AML-193 (cell line): ENCODE measurements at places on chromosomes 16 and 17.

GRCh38 chr17:17732444-17732843 is 51.2 kb downstream of the RAI1 start:
- no peak for DNase-seq

DNA sequence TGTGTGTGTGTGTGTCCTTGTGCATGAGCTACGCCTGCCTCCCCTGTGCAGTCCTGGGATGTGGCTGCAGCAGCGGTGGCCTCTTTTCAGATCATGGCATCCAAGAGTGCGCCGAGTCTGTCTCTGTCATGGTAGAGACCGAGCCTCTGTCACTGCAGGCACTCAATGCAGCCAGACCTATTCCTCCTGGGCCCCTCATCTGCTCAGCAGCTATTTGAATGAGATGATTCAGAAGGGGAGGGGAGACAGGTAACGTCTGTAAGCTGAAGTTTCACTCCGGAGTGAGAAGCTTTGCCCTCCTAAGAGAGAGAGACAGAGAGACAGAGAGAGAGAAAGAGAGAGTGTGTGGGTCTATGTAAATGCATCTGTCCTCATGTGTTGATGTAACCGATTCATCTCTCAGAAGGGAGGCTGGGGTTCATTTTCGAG is 22.5 kb downstream of the STAT5A start:
- no peak for DNase-seq

GRCh38 chr17:39809221-39809620 is 54.9 kb downstream of the IKZF3 start:
- no peak for DNase-seq

- no peak for DNase-seq
Measured at GRCh38 chr17:49498029-49498615, 3.0 kb downstream of the NGFR start.

DNA sequence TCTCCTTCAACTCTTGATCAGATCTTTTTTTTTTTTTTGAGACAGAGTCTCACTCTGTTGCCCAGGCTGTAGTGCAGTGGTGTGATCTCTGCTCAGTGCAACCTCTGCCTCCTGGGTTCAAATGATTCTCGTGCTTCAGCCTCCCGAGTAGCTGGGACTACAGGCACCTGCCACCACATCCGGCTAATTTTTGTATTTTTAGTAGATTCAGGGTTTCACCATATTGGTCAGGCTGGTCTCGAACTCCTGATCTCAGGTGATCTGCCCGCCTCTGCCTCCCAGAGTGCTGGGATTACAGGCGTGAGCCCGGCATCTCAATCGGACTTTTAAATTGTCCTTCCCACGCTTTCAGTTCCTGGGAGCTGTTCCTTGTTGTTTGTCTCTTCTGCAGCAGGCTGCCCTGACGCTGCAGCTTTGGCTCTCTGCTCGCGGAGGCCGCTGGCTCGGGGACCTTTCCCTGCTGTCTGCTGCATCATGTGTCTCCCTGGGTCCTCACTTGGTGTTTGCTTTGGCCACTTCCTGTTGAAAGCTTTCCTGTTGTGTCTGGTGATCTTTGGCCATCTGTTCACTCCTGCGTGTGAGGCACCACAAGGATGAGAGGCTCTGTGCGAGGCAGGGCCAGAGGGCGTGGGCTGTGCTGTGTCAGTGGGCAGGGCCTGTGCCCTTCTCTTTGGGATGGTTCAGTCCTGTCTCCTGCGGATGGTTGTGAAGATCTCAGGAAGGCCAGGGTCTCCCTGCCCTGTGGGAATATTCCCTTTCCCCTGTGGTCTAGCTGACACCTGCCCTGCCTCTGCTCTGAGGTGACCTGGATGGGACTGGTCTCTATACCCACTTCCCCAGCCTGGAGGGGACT is 18.4 kb upstream of the CAPN15 start:
- no peak for DNase-seq

GRCh38 chr17:79954281-79955166 is 81.1 kb downstream of the TBC1D16 start:
- no peak for DNase-seq

- no peak for DNase-seq
Measured at GRCh38 chr17:78355045-78355641, 4.7 kb downstream of the SOCS3 start.

- no peak for DNase-seq
Measured at GRCh38 chr17:71398800-71399219, 722.0 kb upstream of the SOX9 start.

DNA sequence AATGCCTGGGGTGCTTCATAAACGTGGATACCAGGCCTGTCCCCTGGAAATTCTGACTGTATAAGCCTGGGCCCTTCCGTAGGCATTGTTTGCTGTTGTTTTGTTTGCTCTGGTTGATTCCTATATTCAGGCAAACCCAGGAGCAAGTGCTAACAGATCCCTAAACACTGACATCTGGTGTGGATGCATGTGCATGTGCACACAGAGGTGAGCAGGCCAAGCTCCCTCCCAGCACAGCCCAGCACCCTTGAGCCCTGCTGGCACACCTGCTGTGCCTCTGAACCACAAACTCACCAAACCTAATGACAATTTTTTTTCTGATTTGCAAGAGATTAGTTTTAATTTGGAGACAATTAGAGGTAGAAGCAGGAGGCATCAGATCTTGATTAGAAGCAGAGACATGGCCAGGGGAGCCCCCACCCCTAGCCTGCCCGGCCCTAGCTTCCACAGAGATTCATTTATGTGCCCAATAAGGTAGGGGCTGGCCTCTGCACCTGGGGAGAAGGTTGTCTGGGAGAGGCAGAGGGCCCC is 40.4 kb downstream of the TMEM132E start:
- no peak for DNase-seq

DNA sequence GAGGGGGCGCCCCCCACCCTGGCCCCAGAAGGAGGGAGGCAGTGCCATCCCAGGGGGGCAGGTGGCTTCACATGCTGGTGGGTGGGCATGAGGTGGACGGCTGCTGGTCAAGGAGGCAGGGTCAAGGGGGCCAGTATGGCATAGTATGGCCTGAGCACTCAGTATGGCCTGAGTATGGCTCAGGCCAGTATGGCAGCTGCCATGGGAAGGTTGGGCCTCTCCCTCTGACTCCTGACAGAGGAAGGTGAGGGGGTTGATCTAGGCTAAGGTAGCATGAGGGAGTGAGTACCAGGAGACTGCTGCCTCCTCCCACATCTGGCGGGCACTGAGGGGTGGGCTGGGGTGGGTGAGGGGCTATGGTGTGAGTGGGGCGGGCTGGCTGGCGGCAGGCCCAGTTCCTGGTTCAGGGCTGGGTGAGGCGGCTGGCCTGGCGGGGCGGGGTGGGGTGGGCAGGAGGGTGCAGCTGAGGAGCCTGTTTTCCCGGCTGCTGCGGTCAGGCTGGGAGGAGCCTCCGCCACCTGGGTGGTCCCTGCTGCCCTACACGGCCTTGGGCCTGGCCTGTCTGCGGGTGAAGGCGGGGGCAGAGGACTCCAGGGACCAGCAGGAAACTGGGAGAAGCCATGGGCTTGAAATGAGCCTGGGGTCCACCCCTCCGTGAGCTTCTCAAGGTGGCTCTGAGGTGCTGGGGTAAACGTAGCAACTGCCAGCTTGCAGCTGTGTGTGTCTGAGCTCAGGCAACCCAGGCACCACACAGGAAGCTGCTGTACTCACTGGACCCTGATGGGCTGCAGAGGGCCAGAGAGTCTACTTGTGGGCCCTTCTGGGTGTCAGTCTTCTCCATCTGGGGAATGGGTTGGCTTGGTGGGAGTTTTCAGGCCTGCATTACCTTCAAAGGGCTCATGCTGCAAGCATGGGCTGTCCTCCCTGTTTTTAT is 57.0 kb downstream of the RAI1 start:
- no peak for DNase-seq

GRCh38 chr17:81046132-81046769 is 11.3 kb downstream of the BAIAP2 start:
- DNase-seq: no peak

DNA sequence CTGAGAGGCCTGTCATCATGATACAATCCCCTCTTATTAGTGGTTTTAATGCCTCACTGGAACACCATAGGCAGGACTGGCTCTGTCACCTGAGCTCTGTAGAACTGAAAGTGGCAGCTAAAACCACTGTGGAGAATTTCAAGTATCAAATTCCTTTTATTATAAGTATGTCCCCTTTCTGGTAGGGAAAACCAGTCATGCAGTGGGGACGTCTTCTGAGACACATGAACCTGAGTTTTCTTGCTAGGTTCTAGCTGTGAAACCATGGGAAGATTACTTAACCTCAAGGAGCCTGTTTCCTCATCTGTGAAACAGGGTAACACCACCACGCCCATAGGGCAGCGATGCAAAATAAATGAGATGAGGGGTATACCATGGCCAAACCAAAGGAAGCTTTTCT is 4.7 kb downstream of the VAC14 start:
- DNase-seq: no peak

DNA sequence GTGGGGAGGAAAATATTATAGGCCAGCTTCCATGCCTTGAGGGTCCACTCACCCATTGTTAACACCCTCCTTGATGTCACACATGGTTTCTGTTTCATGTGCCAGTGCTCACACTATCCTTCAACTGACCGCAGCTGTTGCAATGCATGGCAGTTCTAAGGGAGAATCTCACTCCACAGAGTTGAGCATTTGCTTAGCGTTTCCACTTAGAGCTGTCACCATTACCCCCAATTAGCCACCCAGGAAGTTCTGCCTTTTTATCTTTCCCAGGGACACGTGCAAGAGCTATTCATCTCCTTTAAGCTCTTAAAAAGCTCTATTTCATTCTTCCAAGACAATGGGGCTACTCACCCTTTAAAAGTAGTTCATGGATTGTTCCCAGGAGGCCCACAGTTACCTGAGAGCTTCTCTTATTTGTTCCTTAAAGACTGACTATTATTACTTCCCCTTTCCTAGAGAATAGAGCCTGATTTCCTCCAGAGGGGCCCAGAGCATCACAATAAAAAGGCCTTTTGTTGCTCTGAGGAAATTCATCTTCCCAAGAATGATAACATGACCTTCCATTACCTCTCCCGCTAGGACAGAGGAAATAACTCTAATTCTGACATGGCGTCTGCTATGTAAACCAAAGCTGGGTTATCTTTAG is 126.8 kb downstream of the CACNG3 start:
- DNase-seq: no peak

DNA sequence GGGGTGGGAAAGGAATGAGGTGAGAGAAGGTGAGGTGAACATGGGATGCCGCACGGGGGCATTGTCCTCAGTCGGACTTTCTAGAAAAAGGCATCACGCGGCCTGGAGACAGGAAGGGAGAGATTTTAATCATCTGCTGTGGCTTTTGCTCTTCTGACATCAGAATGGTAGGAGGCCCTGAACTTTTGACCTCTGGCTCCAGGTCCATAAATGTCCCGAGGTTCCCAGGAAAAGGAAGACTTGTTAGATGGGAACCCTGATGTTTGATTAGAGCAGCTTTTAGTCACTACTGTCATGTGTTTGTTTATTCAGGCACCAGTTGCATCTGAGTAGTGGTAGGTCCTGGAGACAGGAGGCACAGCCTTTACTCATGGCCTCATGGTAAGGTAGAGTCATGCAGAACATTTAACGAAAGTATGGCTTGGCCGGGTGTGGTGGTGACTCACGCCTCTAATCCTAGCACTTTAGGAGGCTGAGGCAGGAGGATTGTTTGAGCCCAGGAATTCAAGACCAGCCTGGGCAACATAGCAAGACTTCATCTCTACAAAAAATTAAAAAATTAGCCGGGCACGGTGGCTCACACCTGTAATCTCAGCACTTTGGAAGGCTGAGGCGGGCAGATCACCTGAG is 203.1 kb downstream of the MSI2 start:
- DNase-seq: no peak

GRCh38 chr17:45824901-45825492 is 19.7 kb upstream of the SPPL2C start:
- DNase-seq: no peak

- peak; percentile 19 for DNase-seq
Measured at GRCh38 chr16:10386517-10387100, 748 bp downstream of the ATF7IP2 start.

- no peak for DNase-seq
Measured at GRCh38 chr17:67610061-67610460, 107.7 kb upstream of the NOL11 start.

- no peak for DNase-seq
Measured at GRCh38 chr17:14061666-14062560, 7.4 kb upstream of the COX10 start.

DNA sequence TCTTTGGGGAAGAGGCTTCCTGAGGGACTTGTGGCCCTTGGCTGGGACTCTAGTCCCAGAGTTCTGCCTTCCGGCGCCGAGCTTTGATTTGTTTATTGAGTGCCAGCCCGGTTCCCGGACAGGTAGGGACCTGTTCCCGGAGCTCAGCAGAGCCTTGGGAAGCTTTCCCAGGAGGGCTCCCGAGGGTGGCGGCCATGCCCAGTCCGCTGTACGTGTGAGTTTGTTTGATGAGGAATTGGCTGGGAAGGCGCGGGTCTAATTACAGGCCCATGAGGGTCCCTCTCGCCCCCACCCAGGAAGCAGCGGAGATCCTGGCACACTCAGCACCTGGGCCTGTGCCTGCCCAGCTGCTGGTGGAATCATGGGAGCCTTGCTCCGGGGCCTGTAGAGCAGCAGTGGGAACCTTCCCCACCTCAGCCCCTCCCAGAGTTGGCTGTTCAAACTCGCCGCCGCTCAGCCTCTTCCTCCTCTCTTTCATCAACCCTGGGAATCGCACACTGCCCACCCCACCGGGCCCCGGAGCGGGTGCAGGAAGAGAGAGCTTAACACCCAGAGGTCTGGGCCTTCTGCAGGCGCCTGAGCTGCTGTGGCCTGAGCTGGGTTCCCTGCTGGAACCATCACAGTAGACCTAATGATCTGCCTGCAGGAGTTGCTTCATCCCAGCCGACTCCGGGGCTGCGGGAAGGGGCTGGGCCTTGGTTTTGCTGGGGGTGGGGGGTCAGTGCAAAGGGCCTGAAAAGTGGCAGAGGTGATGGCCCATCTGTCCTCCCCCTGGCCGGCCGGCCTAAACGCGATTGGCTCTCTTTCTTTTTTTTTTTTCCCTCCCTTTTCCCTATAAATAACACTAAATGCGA is 313.7 kb downstream of the SEC14L1 start:
- no peak for DNase-seq

GRCh38 chr17:15343749-15344148 is 2.4 kb upstream of the TEKT3 start:
- no peak for DNase-seq

GRCh38 chr16:69490707-69491324 is 66.4 kb downstream of the CYB5B start:
- no peak for DNase-seq
